Urothelium cell line (cell line): ENCODE measurements at places on chromosomes 7 and 10.

DNA sequence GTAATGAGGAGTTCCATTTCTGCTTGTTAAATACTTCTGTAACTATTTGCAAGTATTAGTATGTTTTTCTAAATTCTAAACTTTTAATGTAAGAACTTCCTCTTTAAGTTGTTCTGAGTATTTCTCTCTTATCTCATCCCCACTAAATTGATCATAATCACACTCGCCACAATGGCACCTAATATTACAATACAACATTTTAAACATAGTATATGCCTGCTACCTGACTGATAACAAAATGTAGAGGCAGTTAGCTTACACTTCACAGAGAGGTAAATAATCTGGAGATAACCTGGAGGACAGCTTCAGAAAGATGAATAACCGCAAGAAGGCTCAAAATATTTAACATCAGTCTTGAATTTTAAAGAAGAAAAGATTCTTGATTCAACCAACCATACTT lies 48.6 kb downstream of the HIBADH start:
- no peak for DNase-seq

- DNase-seq: no peak
These were observed 14.3 kb downstream of the ARHGAP12 start for GRCh38 chr10:31914370-31914769.

DNA sequence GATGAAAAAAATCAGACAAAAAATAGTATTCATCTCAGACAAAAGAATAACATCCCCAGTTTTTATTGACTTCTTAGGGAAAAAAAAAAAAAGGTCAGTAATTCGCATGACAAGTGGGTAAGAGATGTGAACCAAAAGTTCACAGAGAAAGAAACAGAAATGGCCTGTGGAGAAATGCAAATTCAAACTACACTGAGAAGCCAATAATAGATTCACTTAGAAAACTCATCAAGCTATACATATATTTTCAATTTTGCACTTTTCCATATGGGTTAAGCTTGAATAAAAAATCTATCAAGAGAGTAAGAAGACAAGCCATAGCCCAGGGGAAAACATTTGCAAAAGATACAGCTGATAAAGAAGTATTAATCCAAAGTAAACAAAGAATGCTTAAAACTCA lies 28.0 kb downstream of the HERC4 start:
- no peak for DNase-seq

DNA sequence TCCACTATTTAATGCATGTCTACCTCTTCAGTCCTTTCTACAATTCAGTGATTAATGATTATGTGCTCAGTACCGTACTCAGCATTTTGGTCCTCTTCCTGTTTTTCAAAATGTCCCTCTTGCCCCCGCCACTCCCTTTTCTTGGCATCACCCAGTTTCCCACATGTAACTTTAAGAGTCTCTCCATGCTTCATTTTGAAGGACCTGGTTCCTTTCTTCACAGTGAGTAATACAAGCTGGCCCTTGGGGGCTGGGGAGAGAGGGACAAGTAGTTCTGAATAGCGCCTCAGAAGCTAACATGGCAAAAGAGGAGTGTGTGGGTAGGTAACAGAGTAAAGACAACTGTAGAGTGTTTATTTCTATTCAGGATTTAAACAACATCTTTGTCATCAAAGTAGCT lies 34.6 kb upstream of the SLIT1 start:
- DNase-seq: no peak

DNA sequence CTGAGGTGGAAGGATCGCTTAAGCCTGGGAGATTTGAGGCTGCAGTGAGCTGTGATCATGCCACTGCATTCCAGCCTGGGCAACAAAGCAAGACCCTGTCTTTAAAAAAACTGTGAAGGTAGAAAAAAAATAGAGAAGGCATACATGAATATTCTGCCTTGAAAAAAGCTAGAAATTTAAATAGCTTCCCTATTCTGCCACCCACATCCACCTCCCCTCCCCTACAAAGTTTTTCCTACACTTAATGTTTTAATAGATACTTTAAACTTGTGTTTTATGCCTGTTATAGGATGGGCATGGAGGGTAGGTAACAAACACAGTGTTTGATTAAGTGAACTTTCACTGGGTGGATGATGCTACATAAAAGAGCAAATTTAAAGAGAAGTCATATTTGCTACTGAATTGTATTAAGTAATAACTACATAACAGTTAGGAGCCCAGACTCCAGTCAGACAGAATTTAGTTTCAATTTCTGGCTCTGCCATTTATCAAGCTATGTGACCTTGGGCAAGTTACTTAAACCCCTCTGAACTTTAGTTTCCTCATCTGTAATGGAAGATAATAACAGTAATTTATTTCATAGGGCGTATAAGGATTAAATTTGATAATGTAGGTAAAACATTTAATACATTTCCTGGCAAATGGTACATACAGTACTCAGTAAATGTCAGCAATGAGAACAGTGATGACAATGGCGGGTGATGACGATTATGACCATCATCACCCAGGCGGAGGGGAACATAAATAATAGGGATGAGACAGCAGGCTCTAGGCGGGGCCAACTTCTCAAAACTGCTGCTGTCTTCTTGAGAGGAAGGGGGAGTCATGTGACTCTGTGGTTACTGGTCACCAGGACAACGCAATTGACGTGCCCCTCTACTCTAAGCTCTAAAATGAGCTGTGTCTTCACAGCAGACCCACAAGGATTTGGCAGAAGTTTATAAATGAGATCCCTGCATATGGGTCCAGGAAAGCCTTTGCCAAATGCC lies 15.8 kb downstream of the DNMBP start:
- DNase-seq: peak; percentile 42

DNA sequence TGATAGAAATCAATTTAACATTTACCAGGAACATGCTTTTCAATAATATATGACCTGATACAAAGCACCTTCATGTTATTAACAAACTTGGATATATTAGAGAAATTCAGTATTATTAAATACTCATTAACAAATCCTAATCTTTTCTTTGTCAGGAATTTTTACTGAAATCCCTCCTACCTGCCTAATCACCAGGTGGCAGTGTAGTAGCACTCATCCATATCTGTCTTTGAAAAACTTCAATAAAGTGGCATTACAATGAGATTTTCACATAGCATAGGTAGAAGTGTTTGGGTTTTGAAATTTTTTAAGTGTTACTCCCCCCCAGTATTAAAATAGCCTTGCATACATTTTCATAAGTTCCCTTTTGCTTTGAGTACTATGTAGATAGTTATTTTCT lies 1246.6 kb upstream of the LRRN3 start:
- peak; percentile 15 for DNase-seq

- no peak for DNase-seq
These were observed 82.5 kb downstream of the COBL start for GRCh38 chr7:51234139-51234538.

GRCh38 chr7:73466112-73466511 lies 32.5 kb downstream of the FZD9 start:
- no peak for DNase-seq

- no peak for DNase-seq
These were observed 261.4 kb upstream of the HABP2 start for GRCh38 chr10:113291413-113291812.

DNA sequence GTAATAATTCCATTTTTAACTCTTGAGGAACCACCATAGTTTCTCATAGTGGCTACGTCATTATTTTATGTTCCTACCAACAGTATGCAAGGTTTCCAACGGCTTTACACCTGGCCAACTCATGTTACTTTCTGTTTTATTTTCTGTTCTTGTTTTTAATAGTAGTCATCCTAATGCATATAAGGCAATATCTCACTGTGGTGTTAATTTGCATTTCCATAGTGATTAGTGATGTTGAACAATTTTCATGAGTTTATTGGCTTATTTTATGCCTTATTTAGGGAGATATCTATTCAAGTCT lies 465.5 kb upstream of the KLF6 start:
- no peak for DNase-seq

- DNase-seq: peak; percentile 75
These were observed at the start of gene DIP2C for GRCh38 chr10:689452-690371. Gene DIP2C (minus strand): TSS chr10:689668. CDS start chr10:689578, 90 bp downstream.

DNA sequence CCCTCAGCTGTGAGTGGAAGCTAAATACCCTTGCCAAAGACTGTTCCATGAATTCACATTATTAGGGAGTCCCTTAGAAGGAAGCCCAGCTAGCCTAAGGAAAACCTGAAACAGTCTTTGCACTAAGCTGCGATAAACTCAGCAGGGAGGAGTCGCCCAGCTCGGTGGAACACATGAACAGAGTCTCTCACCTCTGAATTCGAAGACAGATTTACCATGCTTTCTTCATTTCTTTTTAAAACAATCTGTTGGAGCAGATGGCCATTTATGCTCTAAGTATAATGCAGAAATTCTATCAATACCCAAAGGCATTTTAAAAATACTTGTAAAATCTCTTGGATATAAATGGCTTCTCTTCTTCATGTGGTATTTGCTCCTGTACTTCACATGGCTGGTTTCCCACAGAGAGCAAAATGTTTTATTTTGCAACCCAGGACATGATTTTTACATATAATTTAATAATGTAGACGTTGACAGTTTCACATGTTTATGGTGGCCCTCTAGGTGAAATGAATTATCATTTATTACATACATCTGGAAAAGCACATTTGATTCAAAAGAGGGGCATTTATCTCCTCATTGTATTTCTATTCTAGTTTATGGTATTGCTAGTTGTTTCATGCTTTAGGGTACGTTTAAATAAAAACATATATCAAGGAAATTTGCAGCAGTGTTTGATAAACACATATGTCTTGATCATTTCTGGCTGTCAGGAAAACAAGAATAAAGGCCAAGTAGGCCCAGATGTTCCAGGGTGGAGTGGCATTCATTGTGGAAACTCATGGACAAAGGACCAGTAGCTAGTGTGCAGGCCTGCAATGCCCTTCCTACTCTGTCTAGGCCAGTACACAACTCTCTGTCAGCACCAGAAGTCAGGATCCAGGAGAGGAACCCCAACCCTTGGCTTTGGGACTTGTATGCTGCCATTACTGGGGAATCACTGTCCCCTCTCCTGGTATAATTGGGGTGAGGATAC lies 52.2 kb downstream of the LRGUK start:
- no peak for DNase-seq

DNA sequence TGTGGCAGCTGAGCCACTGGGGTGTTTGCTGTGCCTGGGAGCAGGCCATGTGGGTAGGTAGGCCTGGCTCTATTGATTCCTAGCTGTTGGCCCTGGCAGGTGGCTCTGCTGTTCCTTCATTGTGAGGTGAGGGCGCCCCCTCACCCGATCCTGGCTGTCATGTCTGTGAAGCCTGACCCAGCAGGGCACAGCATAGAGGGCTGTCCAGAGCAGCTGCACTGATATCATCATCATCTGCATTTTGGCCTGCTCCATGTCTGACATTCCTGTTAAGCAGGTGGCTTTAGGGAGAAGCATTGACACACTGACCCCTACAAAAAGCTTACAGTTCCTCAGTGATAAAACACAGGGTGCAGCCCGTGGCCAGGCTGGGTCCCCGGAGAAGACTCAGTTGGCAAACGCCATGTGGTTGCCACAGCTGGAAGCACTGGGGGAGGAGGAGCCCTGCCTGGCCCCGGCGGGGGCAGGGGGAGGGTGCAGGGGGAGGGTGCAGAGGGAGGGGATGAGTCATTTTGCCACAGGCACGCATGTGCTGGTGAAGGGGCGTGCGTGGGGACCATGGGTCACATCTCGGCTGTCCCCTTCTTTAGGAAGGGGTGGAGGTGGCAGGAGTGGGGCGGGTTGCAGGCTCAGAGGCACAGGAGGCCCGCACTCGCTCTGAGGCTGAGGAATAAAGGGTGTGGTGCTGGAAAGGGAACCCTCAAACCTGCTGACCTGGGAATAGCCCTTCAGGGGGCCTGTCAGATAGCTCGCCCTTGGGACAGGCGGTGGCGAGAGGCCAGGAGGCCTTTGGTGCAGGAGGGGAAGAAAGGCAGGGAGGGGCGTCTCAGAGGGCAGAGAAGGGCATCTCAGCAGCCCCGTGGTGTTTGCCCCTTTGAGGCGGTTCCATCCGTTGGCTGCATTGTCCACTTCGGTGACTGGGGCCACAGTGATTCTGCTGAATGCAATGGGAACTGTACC lies 31.6 kb downstream of the IKZF1 start:
- peak; percentile 74 for DNase-seq

DNA sequence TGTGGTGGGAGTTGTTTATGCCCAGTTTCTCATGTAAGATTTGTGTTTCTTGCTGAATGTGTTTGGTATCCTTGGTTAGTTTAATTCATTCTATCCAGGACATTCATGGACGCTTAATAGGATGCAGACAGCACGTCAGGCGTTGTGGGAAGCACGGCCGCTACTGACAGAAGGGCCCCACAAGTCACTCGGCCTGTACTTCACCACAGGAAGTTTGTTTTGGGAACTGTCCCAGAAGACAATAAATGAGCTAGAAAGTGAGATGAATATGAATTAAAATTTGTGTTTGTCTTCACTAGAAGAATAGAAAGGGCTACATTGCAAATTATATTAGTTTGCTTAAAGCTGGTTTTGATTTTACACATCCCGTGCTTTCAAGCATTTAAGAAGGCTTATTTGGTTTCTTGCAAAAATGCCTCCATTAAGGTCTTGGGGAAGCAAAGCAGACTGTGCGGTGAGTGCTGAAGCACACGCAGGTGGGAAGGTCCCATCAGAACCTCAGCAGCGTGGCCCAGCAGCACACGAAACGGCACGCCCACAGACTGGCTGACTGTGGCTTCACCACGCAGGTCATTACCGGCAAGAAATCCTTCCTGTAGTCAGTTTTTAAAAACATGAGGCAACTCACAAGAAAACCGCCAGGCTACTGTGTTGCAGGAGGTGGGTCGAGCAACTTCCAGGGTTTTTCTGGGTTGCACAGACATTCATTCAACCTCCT lies 74.1 kb downstream of the VIPR2 start:
- DNase-seq: no peak

GRCh38 chr10:53765311-53765710 lies 992.7 kb upstream of the MBL2 start:
- DNase-seq: peak; percentile 34

DNA sequence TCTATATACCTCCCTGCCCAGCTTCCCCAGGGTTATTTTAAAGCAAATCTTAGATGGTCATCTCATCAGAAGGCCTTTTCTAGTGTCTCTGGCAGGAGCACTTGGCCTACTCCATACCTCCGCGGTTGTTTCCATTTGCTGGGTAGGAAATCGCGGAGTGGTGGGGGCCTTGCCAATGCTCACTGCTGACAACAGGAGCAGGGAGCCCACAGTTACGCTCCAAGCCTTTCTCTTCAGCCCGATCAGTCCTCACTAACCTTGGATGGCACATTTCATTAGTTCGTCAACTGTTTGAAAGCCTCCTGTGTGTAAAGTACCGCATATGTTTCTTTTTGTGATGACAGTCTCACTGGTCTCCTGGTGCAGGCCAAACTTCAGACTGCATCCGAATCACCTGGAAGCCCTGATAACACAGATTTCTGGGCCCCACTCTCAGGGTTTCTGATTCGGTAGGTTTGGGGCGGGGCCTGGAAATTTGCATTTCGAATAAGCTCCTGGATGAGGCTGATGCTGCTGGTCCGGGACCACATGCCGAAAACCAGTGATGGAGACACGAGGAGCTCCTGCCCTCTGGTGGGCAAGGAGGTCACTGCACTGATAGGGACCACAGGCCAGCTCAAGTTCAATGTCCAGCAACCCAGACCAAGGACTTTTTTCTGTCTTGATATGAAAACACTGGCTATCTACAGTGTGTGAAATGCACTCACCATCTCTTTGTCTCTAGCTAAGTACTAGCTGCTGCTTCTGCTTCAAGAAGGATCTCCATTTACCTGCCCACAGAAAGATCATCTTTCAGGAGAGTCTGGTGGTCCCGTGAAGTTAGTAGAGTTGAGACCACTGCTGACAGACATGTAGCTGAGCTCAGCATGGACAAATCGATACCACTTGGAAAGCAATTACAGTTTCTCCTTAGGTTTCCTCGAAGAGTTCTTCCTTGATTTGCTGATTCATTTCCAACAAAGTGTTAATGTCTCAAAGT lies 14.0 kb downstream of the LRGUK start:
- peak; percentile 71 for DNase-seq
